ENCODE measurements at places on chromosomes 3 and 15.

GRCh38 chr15:76565366-76565765 lies 228.8 kb downstream of the ISL2 start:
- no peak for DNase-seq

- no peak for DNase-seq
Measured at GRCh38 chr15:33737687-33738601, 230.4 kb upstream of the CHRM5 start.

DNA sequence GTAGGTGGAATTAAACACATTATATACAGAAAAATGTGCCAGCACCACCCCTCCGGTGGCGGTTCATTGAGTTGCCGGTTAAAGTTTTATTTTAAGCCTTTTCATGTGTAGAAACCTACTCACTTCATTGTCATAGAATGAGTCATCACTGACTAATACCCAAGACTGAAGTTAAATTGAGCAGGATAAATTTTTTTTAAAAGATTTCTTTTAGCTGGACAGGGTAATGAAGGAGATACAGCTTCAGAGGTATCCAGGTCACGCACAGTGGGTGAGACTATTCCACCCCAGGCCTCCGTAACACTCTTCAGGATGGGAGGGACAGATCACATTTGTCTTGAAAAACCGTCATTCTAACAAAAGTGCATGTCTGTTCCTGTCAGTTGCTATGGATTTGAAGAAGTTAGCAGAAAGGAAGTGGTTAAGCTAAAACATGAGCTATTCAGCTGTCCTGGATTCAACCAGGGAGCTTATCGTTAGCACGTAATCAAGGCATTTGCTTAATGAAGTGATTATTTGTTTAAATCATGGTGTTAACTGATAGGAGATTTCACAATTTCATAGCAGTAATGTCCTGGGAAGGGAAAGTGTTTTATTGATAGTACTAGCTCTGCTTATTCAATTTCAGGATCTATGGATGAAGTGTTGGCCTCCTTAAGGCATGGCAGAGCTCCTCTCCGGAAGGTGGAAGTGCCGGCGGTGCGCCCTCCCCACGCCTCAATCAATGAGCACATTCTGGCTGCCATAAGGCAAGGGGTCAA lies 23.4 kb downstream of the WHAMM start:
- DNase-seq, result no peak

DNA sequence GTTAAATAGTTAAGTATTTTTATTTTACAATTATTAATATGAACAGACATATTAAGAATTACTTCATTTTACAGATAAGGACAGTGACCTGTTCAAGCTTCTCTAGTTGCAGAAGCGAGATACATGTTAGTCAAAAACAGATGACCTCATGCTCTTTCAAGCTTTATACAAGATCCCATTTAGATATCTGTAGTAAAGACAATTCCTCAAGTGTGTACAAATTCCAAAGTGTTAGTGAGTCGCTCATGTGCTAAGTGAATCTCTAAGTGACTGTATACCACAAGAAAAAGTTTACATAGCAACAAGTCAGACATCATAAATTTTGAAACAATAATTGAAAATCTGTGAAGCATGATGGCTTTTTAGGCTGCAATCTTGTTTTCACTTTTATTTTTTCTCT lies 293.8 kb downstream of the ROBO1 start:
- no peak for DNase-seq

- DNase-seq, result no peak
Measured at GRCh38 chr3:81554801-81555200, 206.6 kb downstream of the GBE1 start.

GRCh38 chr3:170368921-170369320 lies 11.4 kb downstream of the SKIL start:
- no peak for DNase-seq

DNA sequence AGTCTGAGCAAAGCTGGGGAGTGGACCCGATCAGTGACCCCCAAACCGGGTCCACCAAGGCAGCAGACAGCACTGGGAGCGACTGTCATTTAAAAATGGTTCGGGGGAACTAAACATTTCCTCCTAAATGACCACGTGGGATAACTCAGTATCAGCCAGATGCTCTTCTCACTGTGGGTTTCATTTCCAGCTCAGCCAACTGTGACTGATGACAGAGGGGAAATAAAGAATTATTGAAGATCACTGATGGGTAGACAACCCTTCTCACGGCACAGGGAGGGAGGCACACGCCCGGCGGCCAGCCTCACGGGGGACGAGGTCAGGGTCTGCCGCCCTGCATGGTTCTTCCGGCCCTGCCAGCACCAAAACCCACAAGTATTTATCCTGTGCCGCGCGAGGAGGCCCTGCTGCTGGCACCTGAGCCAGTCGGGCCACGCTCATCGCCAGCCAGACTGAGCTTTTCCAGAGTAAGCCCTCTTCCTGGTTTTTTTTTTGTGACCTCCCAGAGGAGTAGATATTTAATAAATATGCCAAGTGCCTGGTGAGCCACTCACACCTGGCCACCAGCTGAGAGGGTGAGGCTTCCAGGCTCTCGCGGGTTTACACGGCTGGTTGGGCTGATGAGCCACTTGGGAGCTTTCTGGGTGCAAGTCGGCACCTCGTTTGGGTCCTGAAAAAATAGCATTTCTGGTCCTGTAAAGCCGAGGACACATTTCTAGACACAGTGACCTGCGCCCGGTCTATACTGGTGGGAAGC lies 6.2 kb downstream of the MELTF start:
- no peak for DNase-seq

GRCh38 chr3:185063431-185063830 lies 89.4 kb downstream of the C3orf70 start:
- DNase-seq, result no peak

DNA sequence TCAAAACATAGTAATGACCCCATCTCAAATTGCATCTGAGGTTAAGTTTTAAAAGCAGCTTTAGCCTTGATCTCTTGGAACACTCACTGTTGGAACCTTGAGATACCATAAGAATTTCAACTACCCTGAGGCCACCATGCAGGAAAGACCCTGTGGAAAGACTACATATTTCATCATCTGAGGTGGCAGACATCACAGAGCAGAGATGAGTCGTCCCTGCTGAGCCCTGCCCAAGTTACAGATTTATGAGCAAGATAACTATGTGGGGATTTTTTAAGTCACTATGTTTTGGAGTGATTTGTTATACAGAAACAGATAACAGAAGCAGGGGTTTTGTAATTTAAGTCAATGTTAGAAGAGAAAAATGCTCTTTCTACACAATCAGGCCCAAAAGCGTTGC lies 168.4 kb downstream of the STAC start:
- DNase-seq, result no peak

- DNase-seq, result no peak
Measured at GRCh38 chr3:11545186-11545851, 98.4 kb downstream of the VGLL4 start.

- no peak for DNase-seq
Measured at GRCh38 chr15:95307115-95307514, 1023.4 kb upstream of the NR2F2 start.

DNA sequence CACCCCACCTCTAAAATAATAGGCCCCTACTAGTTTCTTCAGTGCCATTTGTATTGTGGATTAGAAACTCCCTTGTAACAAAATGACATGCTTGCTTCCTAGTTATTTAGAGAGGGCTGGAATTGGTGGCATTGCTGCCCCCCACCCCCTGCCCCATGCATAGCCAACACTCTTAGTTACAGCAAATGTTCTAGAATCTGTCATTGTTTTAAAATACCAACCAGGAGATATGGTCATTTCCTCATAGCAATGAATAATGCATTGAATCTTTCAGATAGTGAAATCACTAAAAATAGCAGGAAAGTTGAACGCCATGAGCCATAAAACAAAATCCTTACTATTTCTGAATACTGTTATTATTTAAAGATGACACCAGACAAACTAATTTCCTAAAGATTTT lies 292.5 kb downstream of the ARPP21 start:
- DNase-seq, result no peak

- DNase-seq, result no peak
Measured at GRCh38 chr15:39767921-39768320, 14.7 kb downstream of the FSIP1 start.

GRCh38 chr15:38994310-38994709 lies 429.7 kb upstream of the RASGRP1 start:
- DNase-seq, result no peak

- no peak for DNase-seq
Measured at GRCh38 chr15:31268911-31269784, 57.5 kb upstream of the KLF13 start.

DNA sequence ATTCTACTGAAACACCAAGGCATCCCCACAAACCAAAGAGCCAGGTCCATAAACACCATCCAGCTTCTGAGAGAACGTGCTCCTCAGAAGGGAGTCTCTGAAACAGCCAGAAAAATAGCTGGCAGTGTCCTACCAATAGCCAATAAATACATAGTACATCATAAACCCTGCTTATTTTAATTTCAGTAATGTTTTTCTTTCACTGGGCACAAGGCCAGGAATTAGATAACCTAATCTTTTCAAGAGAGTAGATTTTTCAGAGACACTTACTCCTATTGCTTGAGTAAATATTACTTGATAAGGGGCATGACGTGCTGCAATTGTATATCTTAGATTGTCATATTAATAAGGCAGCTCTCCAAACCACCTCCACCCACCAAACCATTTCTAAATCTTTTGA lies 22.7 kb downstream of the GADL1 start:
- no peak for DNase-seq

DNA sequence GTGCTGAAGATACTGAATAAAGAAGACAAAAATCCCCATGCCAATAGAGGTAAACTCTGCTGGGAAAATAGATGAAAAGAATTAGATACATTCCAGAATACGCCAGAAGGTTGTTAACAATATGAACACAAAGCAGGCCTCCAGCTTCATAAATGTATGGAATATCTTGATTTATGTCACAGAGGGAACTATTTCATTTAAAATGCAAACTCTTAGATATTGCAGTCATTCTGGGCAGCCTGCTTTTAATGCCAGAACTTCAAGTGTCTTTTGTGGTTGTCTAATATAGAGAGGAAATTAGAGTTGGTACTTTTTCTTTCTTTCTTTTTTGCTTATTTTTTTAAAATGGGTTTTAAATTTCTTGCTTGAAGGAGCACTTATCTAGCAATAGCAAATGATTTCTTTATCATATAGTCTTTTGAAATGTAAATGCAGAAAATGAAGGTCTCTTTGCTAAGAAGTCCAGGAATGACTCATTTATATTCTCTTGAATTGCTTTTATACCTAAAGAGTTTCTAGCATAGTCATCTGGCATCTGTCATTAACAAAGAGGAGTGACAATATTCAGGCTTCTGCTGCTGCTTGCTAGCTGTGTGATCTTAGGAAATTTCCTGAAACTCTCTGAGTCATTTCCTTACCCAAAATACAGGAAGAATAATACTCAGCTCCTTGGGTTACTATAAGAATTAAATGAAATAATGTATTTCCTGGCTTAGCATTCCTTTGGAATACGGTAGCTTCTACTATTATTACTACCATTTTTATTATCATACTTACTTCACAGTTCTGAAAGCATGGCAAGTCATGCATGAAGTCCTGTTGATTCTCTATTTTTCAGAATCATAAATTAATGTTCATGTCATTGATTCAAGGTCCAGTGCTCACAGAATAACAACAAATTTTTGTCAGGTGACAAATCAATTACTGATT lies 527.6 kb downstream of the DIPK2A start:
- no peak for DNase-seq

GRCh38 chr3:126197854-126198584 lies 17.6 kb upstream of the ALDH1L1 start:
- no peak for DNase-seq

GRCh38 chr3:190562866-190563510 lies 49.1 kb downstream of the IL1RAP start:
- no peak for DNase-seq

GRCh38 chr3:125213364-125213755 lies 812 bp upstream of the SLC12A8 start:
- no peak for DNase-seq

GRCh38 chr3:51995346-51996163 lies at the start of gene RPL29:
RPL29 (minus strand) TSS chr3:51995895; CDS start chr3:51995461, 434 bp downstream.
- no peak for DNase-seq

DNA sequence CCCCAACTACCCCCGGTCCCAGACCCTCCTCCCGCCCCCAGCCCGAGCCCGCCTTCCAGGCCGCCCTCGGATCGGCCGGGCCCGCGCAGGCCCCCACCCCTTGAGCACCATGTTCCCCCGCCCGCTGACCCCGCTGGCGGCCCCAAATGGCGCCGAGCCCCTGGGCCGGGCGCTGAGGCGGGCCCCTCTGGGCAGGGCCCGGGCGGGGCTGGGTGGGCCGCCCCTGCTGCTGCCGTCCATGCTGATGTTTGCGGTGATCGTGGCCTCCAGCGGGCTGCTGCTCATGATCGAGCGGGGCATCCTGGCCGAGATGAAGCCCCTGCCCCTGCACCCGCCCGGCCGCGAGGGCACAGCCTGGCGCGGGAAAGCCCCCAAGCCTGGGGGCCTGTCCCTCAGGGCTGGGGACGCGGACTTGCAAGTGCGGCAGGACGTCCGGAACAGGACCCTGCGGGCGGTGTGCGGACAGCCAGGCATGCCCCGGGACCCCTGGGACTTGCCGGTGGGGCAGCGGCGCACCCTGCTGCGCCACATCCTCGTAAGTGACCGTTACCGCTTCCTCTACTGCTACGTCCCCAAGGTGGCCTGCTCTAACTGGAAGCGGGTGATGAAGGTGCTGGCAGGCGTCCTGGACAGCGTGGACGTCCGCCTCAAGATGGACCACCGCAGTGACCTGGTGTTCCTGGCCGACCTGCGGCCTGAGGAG lies 472 bp downstream of the CHST14 start:
- DNase-seq, result no peak

GRCh38 chr3:117939425-117940027 lies 1095.1 kb downstream of the IGSF11 start:
- no peak for DNase-seq

DNA sequence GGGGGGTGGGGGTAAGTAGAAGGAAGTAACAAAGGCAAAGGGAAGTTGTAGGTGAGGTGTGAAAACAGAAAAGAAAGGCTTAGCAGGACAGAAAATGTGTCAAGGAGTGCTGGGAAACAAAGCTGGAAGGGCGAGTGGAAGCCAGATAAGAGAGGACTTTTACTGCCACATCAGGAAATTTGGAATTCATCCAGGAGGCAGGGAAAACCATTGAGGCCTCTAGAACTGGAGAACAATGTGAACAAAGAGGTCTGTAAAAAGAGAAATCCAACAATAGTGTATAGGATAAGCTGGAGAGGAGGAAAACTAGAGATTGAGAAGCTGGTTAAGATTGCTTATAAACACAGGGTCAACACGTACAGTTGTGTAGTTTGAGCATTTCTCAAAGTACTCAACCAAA lies 116.6 kb downstream of the NTRK3 start:
- no peak for DNase-seq

GRCh38 chr3:164004205-164004604 lies 1074.1 kb downstream of the SI start:
- DNase-seq, result no peak

All from NCI-H1436 treated with DMSO at 0.1 percent for 48 hours (cell line).